Stimulated activated CD4-positive, alpha-beta T cell treated with anti-CD3 and anti-CD28 coated beads, Interleukin-15, amount 100 ng/mL, for 1 hour (primary cell): ENCODE measurements at places on chromosomes 3 and 15.

DNA sequence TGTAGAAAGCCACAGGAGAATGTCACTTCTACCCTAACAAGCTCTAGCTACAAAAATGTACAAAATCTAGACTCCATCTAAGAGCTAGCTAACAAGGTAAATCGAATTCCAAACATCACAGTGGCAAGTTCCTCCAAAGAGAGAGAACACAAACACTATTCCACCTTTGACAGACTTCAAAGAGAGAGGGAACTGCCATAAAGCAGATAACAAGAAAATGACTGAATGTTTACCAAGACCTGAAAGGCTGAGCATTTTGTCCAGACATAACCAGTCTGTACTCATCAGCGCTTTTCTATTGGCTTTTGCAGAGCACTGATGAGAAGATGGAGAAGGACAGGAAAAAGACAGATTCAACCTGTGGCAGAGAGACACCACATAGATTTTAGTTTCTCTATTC is 1419.6 kb upstream of the ALCAM start:
- DNase-seq: no peak

GRCh38 chr15:66722757-66723540 is 20.9 kb downstream of the SMAD6 start:
- no peak for DNase-seq

- no peak for DNase-seq
These were observed 37.7 kb upstream of the PLXNA1 start for GRCh38 chr3:126945171-126945721.

DNA sequence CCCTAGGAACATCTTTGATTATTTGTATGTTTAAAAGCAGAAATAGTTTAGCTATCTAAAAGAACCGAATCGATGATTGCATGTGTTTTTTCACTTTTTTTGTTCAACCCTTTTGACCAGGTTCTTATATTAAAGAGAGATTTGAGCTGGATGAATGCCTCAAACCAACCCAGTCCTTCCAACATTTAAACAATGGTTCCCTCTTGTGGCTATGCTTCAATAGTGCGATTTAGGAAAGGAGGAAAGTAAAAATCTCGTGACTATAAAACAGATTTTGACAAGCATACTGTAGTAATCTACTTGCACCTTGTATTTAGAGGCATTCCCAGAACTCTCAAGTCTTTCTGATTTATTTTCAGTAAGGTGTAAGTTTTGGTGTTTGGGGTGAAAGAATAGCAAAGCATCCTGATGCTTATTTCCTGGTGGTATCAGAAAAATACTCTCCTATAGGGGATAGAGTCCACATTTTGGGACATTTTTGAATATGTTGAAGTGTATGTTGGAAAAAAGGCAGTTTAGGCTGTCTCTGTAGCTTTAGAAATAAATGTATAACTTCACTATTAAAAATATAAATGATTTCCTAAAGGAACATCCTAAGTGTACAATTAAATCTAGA is 159.6 kb upstream of the KCNH8 start:
- DNase-seq: no peak

DNA sequence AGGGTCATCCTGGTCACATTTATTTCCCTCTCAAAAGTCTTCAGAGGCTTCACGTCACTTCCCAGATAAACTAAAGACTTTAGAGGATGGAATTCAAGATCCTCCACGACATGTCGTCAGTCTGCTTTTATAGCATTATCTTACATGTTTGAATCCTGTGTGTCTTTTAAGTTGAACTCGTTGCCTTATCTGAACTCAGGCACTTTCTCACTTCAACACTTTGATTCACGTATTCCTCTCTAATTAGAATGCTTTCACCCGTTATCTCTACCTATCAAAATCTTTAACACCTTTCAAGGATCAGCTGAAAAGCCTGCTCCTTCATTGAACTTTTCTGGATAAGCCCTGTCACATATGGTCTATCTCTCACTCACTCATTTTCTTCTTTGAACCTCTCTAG is 97.1 kb downstream of the MAP2K5 start:
- no peak for DNase-seq

DNA sequence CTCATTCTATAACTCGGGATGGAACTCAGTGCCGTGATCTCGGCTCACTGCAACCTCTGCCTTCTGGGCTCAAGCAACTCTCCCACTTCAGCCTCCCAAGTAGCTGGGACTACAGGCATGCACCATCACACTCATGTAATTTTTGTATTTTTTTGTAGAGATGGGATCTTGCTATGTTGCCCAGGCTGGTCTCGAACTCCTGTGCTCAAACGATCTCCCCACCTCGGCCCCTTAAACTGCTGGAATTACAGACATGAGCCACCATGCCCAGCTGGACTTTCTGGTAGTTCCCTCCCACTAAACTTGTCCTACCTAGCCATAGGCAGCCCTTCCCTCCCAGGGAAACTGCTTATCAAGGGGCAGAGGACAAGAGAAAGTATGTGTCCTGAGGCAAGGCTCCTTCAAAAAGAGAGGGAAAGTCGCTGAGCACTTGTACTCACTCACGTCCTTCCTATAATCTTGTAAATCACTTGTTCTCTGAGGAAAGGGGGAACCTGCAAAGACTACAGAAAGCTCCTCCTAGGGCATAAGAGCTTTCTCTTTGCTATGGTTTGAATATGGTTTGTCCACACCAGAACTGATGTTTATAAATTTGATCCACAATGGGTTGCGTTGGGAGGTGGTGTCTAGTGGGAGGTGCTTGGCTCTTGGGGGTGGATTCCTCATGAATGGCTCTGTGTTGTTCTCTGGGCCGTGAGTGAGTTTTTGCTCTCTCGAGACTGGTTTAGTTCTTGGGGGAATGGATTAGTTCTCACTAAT is 13.6 kb upstream of the TBL1XR1 start:
- no peak for DNase-seq

DNA sequence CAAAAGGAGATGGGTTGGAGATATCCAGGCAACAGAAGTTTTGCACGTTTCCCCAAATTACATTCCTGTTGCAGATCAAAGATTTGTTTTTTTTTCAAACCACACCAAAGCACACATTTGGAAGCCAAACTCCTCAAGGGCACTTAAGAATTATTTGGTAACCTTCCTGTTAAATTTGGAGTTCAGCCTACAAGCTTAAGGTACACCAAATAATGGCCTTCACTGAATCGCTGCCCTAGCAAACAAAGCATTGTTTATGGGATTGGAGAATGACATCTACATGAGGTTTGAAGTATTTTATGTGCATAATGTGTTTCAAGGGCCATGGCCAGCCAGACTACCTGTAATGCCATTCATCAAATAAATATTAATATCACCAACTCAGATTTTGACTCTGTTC is 357.9 kb downstream of the RORA start:
- no peak for DNase-seq

DNA sequence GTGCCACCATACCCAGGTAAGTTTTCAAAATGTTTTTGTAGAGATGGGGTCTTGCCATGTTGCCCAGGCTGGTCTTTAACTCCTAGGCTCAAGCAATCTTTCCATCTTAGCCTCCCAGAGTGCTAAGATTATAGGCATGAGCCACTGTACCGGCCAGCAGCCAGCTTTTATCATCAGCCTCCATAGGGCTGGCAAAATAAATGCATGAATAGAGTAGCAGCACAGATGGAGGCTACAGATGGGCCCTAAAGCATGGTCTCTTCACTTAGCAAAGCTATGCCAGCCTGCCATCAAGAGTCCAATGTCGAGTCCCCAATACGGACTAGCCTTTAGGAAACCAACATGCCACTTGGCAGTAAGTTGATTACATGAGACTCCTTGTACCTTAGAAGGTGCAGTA is 63.8 kb downstream of the CNTN3 start:
- no peak for DNase-seq

- DNase-seq: no peak
These were observed 164.3 kb upstream of the LPP start for GRCh38 chr3:187989575-187990153.

- DNase-seq: no peak
These were observed 3.3 kb downstream of the MRPS11 start for GRCh38 chr15:88470625-88471372.

DNA sequence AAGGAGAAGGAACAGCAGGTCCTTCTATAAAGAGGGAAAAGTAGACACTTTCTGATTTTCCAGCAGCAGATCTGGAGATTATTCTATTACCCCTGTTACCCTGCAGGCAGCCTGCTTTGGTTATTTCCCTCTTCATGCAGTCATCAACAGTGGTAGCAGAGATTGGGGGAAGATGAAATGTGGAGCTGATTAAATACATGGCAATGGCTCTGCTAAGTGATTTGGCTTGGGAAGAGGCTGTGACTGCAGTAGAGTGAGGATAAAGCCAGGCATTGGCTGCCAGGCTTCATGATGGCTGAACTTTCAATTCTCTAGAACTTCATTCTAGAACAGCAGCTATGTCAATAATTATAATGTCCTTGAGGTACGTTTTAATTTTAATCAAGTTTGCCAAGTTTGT is 29.1 kb downstream of the PTX3 start:
- DNase-seq: no peak

DNA sequence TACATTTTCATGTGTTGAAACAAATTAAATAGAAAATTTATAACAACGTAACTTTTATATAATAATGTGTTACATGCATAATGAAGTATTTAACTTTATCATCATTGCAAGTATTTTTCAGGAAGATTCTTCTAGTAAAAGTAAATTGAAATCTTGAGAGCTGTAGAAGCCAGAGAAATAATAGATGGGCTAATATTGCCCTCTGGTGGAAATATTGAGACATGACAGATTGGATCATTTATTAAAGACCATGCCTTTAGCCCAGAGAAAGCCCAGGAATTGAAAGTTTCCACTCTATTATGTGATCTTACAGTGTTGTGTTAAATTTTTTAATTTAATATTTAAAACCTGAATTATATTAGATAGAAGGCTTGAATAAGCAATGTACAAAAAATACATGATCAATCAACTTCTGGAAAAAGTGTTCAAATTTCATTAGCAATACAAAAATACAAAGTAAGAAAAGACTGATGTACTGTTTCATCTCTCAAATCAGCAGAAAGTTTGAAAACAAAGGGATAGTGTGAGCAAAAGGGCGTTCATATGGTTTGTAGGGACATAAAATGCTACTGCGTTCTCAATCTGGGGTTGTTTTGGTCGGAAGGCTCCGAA is 52.7 kb upstream of the SPTSSB start:
- DNase-seq: no peak

- no peak for DNase-seq
These were observed 7.6 kb downstream of the TF start for GRCh38 chr3:133753779-133754164.

DNA sequence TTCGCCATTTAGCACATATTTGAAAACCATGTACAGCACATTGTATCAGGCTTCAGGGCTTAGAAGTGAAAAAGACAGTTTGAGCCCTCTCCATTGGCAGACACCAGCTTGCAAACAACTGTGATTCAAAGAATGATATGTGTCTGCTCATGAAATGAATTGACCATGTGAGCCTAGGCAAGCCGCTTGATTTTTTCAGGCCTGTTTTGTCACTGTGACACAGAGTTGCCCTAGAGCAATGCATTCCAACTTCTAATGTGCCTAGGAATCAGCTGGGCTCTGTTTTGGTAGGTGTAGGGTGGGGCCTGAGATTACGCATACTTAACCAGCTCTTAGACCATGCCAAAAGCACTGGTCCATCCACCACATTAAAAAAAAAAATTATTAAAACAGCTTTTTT is 53.0 kb downstream of the ATP2C1 start:
- no peak for DNase-seq

DNA sequence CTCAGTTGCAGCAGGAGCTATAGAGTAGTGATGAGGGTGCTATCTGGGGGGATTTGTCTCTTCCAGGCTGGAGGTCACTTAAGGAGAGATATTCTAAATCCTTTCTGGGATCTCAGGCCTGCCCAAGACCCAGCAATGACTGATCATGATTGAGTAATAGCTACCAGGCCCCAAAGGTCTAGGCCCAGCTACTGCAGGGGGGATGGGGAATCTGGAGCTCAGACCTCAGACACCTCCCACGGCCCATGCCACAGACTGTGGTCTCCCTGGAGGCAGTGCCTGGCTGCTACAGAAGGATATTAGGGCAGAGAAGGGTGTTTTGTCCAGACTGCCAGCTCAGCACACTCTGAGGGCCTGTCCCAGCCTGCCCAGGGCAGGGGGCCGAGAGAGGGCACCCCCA is 6.9 kb downstream of the SLC38A3 start:
- DNase-seq: no peak

GRCh38 chr3:71930056-71930991 is 145.4 kb upstream of the PROK2 start:
- no peak for DNase-seq

- no peak for DNase-seq
These were observed 22.2 kb upstream of the IGDCC3 start for GRCh38 chr15:65399997-65400396.

- DNase-seq: no peak
These were observed 76.9 kb downstream of the PIK3R4 start for GRCh38 chr3:130669740-130670139.

GRCh38 chr15:69760258-69760845 is 307.7 kb downstream of the RPLP1 start:
- DNase-seq: no peak

DNA sequence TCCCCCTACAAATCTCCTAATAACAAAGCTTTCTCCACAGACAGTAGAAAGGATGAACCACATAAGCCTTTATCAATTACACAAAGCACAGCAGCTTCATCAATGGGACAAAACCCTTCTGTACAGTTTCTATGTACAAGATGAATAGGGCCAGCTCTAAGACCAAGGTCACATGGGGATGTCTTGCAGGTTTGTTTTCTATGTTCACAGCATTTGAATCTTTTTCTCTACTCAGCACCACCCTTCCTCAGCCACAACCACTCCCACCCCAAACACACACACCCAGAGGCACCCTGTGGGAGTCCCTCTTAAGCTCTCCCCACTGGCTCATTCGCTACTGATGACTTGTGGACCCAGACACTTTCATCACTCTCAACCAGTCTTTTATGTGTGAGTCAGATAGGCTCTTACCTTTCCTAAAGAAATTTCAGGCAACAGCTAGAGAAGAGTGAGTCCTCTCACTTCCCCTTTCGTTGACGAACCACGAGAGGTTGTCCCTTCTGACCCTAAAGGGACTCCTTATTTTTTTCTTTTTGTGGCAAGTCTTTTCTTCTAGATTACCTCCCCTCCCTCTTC is 57.9 kb downstream of the ARHGAP31 start:
- peak; percentile 25 for DNase-seq

DNA sequence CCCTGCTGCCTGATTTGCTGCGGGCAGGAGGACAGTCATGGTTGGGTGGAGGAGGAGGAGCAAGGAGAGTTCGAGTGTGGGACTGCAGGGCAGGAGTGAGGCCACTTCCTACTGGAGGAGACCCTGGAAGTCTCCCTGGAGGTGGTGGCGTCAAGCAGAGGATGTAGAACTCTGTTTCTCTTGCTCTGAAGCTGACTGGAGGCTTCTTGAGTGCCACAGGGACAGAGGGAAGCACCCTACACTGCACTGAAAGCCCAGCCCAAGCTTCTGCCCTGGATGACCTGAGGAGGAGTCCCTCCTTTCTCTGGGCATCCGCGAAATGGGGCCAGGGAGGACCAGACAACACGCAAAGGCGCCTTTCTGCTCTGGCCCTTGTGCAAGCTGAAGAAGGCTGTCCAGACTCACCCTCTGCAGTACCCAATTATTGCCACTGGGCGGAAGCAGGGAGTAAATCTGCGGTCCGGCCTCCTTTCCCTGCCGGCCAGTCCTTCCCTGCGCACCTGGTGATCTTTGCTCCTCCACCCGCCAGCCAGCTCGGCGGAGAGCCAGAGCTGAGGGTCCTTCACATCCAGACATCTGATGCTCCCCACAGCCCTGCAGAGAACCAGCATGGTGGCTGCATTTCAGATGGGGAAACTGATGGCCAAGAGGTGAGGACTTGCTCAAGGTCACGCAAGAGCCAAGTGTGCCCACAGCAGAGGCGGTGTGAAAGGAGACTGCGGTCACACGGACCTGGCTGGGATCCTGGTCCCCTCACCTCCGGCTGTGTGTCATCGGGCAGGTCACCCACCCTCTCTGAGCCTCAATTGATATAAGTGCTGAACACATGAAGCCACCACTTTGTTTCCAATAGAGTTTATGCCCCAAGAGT is 207.1 kb downstream of the TBC1D2B start:
- DNase-seq: no peak
